Stimulated activated CD4-positive, alpha-beta T cell treated with anti-CD3 and anti-CD28 coated beads, Interleukin-1b, Interleukin-23, amount 100 ng/mL, for 1 hour (primary cell): ENCODE measurements at places on chromosomes 4 and X.

GRCh38 chrX:154378059-154378798, 866 bp upstream of the EMD start:
- no peak for DNase-seq

- DNase-seq, result no peak
Measured at GRCh38 chr4:31086756-31087330, 366.7 kb downstream of the PCDH7 start.

DNA sequence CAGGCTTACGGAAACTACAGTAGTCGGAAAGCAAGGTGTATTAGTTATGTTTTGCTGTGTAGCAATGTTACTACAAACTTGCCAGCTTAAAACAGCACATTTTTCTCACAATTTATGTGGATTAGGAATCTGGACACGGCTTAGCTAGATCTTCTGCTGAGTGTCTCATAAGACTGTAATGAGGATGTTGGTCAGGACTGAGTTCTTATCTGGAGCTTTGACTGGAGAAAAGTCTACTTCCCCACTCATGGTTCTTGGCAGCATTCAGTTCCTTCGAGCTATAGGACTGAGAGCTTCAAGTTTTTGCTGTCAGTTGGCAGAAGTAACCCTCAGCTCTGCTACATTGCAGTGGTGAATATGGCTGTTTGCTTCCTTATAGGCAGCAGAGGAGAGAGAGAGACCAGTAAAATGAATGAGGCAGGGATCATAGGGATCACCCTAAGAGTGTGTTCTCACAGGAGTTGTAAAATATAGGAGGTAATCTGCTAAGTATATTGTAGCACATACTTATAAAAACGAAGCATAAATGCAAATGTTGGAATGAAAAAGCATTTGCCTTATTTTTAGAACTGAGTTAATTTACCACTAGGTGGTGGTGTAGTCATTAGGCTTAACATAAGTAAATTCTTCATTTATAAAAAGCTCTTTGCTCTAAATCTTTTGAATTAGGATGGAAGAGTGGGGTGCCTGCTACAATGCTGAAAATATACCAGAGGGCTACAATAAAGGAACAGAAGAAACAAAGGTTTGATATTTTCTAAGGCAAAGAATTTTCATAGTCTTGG, 38.6 kb downstream of the ALG13 start:
- no peak for DNase-seq

GRCh38 chr4:78168029-78168428, 110.9 kb downstream of the FRAS1 start:
- DNase-seq, result no peak

GRCh38 chrX:115388879-115389278, 99.4 kb downstream of the LUZP4 start:
- no peak for DNase-seq

- DNase-seq, result no peak
Measured at GRCh38 chrX:103704863-103705262, 5.8 kb upstream of the TMEM31 start.
